ENCODE measurements at places on chromosomes 6 and 20.

DNA sequence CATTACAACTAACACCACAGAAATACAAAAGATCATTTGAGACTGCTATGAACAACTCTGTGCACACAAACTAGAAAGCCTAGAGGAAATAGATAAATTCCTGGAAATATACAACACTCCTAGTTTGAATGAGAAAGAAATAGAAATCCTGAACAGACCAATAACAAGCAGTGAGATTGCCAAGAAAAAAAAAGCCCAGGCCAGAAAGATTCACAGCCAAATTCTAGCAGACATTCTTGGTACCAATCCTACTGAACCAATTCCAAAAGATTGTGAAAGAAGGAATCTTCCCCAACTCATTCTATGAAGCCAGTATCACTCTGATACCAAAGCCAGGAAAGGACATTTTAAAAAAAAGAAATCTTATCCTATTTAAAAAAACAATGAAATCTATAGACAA, 7.0 kb upstream of the CDK19 start:
- no peak for DNase-seq

GRCh38 chr6:967701-968100, 274.8 kb upstream of the EXOC2 start:
- DNase-seq, result no peak

- no peak for DNase-seq
These were observed 119.7 kb upstream of the ZNF184 start for GRCh38 chr6:27592481-27593199.

- no peak for DNase-seq
These were observed 28.1 kb downstream of the CEP43 start for GRCh38 chr6:167027308-167027707.

Data from mesenteric fat pad (tissue), 1 donor.